ENCODE measurements at places on chromosomes 6 and 20.

GRCh38 chr6:133241901-133242636, 912 bp downstream of the EYA4 start:
- no peak for DNase-seq

- DNase-seq = no peak
These were observed 49.3 kb upstream of the IER3 start for GRCh38 chr6:30793521-30794194.

- DNase-seq = no peak
These were observed 2.5 kb downstream of the RREB1 start for GRCh38 chr6:7110092-7110792.

DNA sequence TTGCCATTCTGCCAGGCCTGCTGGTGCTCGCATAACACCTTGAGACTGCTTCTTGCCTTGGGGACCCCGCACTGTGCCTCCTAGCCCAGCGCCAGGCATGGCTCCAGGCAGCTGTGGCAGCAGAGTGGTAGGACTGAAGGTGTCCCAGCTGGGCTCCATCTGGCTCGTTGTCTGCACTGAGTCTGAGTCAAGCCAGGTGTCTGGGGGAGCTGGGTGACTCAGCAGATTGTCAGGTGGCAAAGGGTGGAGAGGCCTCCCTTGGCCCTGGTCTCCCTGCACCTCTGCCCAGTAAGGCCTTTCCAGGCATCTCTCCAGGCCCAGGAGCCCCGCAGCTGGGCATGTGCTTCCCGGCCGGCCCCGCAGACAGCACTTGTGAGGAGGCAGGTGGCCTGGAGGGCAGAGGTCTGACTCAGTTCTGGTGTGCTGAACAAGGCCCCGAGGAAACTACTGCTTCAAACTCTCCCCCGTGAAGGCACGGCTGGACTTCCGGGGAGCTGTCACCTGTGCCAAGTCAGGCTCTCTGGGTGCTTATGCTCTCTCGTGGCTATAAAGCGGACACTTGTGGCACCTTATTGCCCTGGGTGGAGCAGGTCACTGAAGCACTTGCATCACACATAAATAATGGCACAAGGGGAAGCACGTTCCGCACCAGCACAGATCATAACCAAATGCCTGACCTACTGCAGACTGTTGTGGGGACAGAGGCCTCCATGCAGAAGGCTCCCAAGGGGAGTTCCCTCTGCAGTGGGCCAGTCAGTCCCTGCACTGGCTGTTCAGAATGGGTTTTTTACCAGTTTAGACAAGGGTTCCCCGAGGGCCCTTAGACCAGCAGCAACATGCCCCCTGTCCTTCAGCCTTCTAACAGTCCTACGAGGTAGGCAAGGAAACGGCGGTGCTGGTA, 27.5 kb downstream of the FOXC1 start:
- no peak for DNase-seq

- no peak for DNase-seq
These were observed 41.6 kb upstream of the NOX3 start for GRCh38 chr6:155497273-155497672.

DNA sequence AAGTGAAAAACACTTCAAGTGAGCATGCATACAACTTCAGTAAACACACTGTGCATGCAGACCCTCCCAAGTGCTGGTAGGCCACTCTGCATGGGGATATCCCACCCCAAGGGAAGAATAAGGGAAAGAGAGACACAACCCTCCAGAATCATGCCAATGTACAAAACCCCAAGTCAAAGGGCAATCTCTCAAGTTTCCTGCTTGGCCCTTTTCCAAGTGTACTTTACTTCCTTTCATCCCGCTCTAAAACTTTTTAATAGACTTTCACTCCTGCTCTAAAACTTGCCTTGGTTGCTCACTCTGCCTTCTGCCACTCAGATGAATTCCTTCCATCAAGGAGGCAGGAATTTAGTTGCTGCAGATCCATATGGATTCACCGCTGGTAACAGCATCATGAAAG, 205.7 kb upstream of the PROKR2 start:
- DNase-seq = no peak

- DNase-seq = no peak
These were observed 187.0 kb upstream of the FOXQ1 start for GRCh38 chr6:1124885-1125284.

GRCh38 chr6:47473791-47474346, 3.7 kb upstream of the CD2AP start:
- DNase-seq = no peak

- DNase-seq = peak; percentile 69
These were observed 27.2 kb upstream of the POU5F1 start for GRCh38 chr6:31197559-31198305.

GRCh38 chr20:25242231-25242630, 5.7 kb upstream of the PYGB start:
- DNase-seq = no peak

DNA sequence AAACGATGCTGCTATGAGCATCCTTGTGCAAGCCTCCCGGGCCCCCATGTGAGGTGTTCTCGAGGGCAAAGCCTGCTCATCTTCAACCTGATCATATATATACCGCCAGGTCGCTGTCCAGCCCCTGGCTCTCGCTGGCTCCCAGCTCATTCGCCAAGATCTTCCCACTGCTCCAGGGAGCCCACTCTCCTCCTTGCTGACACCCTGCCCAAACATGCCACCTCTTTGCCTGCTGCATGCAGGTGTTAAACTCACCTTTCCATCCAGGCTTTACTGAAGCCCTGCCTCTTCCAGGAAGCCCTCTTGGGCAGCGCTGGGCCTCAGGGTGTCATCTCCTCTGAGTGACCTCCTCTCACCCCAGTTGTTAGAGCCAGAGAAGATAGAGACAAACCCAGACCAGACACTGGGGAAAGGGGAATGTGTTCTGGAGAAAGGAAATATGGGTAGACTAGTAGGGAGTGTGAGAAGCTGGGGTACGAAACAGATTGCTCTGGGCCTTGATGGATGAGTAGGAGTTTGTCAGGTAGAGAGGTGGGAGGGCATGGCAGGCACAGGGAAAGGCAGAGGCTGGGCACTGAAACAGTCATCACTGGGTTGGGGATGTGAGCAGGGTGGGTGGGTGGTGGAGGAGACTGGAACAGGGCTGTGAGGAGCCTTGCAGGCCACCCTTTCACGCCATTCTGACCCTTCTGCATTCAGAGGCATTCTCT, 1.2 kb upstream of the DLGAP4 start:
- DNase-seq = no peak

DNA sequence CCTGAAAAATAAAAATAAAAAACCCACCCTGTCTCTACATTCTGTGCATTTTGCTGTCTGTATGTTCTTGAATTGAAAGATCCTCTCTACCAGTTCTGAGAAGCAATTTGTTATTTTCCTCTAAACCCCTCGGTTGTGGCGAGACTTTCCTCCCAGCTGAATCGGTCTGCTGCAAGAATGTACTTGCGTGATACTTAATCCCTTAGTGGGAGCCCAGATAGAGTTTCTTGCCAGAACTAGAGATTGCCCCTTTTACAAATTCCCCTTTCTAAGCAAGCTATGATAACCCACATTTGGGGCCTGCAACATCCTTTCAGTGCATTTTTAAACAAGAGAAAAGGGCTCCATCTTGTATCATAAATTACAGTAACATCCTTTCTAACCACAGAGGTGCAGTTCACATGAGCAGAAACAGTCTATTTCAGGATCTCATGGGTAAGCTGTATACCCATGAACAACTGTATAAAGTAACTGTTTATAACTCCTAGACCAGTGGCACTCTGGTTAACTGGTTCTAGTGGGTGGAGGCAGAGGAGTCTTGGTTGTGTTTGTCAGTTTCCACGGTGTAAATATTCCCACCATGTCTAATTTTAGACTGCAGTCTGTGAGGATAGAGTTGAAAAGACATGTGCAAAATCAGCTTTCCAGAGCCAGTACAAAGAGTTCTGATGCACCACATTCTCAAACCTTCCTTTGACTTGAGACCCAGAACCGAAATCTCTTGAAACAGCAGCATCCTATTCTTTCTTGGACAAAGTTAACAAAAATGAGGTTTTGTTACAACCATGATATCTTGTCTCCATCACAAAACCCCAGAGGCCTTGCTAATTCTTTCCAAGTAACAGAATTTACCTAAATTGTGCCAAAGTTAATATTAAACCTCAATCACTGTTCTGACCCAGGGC, 113.1 kb upstream of the ZNF217 start:
- no peak for DNase-seq

GRCh38 chr6:8736156-8736895, 301.0 kb upstream of the SLC35B3 start:
- DNase-seq = no peak

DNA sequence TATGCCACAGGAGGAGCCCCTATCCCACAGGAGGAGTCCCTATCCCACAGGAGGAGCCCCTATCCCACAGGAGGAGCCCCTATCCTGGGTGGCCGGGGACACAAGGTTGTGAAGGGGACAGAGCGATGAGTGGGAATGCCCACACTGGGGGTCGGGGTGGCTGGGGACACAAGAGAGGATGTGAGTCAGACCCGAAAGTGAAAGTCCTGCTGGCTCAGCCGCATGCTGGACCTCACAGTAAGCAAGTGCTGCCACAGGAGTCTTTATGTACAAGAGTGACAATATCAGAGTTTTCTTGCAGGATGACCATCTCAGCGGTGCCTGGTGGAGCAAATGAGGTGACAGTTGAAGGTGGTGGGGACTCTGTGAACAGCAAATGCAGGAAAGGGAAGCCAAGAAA, 93.7 kb downstream of the PSMB1 start:
- DNase-seq = no peak

- no peak for DNase-seq
These were observed 976 bp upstream of the MATN4 start for GRCh38 chr20:45309075-45309474.

DNA sequence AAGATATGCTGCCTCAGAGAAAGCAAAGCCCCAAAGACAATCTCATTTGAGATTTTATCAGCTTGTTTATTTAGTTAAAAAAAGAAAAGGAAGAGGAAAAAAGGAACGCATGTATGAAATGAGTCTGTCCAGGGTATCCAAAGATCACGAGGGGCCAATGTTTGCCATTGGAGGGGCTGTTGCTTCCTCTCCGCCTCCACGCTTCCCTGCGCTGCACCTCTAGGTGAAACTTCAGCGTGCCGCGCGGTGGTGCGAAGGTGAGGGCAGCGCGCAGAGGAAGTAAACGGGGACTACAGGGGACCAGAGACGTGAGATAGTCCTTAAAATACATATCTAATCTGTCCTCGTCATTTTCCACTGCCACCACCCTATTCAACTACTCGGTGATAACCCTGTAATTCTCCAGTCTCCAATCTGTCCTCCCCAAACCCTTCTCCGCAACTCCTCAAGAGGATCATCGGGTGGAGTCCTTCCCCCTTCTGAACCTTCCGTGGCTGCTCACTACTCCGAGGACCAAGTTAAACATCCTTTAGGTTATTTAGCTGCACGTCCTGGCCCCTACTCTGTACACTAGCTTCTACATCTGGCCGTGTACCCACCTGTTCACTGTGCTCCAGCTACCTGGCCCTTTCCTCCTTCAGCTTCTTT, 1.1 kb upstream of the DCBLD1 start:
- DNase-seq = no peak

- DNase-seq = no peak
These were observed 84.9 kb downstream of the SOBP start for GRCh38 chr6:107574856-107575255.

GRCh38 chr6:45737331-45738056, 278.2 kb downstream of the CLIC5 start:
- no peak for DNase-seq

- no peak for DNase-seq
These were observed 44.2 kb upstream of the CCR6 start for GRCh38 chr6:167078745-167079144.

DNA sequence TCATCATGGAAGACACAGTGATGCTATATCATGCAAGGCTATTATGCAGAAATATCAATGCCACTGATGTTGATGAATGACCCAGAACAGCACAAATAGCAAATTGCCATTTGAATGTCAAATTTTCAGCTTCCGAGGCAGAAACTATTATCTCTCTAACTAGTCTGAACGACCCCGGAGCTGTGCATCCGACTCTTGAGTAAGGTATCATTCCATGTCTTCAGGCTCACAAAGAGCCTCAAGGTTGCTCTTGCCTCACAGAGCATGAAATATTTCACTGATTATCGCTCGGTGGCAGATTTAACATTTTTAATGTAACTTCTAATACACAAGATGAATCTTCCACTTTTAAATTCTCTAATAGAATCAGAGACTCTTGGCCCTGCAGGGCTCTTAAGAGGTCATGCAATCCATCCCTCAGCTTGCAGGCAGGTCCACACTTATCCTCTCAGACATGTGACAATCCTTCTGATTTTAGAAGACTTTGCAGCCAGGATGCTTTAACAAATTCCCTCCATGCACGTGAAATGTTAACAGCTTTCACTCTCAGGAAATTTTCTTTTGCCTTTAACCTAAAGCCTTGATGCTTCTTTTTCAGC, 221.0 kb downstream of the FRK start:
- no peak for DNase-seq

DNA sequence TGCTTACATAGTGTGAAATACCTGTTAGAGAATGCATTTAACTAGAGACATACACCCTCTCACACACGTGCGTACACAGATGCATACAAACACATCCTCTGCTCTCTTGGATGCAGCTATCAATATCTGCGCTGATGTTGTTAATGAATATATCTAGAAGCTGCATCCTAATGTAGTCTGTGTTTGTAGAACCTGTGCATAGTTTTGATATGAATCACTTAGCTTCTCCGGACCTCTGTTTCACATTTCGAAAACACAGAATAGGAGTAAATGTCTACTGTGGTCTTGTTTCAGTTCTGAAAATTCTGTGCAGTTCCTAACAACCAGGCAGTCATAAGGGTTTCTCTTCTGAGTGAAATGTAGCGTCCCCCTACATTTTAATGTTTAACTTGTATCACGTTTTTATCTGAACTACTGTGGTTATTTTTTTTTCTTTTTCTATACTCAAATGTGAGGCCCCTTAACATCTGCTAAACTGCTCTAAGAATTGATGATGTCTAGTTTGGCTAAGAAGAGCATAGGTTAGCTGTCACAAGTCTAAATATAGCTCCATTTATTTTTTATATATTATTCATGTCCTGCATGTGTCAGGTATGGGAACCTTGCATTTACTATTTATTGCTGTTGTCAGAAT, 254.5 kb downstream of the TMEM242 start:
- no peak for DNase-seq

- DNase-seq = no peak
These were observed 301.8 kb downstream of the TBC1D7 start for GRCh38 chr6:13026557-13026956.

GRCh38 chr6:21967056-21967974, 329.5 kb downstream of the PRL start:
- DNase-seq = no peak

GRCh38 chr6:20318851-20319387, 82.8 kb upstream of the E2F3 start:
- no peak for DNase-seq

GRCh38 chr6:55674672-55675071, 95.7 kb upstream of the HMGCLL1 start:
- no peak for DNase-seq

GRCh38 chr6:141551318-141551717, 581.4 kb upstream of the GJE1 start:
- no peak for DNase-seq

GRCh38 chr20:36061754-36062153, 92.8 kb upstream of the EPB41L1 start:
- no peak for DNase-seq

GRCh38 chr20:35285806-35286076, 1.2 kb upstream of the EIF6 start:
- no peak for DNase-seq

- no peak for DNase-seq
These were observed 1.6 kb downstream of the SLC22A7 start for GRCh38 chr6:43299338-43300293.

- no peak for DNase-seq
These were observed 13.0 kb upstream of the TGM2 start for GRCh38 chr20:38178065-38178491.

- peak; percentile 44 for DNase-seq
These were observed 8.8 kb upstream of the PERP start for GRCh38 chr6:138115877-138116660.

- no peak for DNase-seq
These were observed 454.9 kb downstream of the BTBD3 start for GRCh38 chr20:12372557-12372956.
